ENCODE measurements at places on chromosomes 4 and X.

DNA sequence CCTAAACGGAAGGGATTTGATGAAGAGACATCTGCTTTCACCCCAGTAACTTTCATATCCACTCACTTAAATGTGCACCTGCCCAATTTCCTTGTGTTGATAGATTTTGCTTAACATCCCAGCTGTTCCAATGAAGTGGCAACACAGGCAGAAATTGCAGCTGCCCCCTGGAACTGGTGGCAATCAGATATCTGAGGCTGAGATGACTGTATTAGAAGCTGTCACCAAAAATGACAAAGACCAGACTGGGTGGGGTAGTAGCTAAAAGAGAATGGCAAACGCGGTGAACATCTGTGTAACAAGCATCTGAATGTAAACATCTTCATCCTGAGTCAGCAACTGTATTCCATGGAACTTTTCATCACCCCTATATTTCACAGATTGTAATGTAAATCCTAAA is 17.1 kb downstream of the GABRA2 start:
- no peak for DNase-seq

GRCh38 chr4:176319151-176319703 is 539 bp upstream of the SPCS3 start:
- no peak for DNase-seq

- DNase-seq, result no peak
These were observed 133.5 kb upstream of the MED14 start for GRCh38 chrX:40868868-40869267.

GRCh38 chr4:98626350-98626749 is 32.1 kb downstream of the TSPAN5 start:
- DNase-seq, result no peak

- DNase-seq, result no peak
These were observed 92.2 kb upstream of the RAPGEF2 start for GRCh38 chr4:159010563-159011260.

GRCh38 chrX:66680451-66680850 is 41.6 kb upstream of the EDA2R start:
- no peak for DNase-seq

- DNase-seq, result no peak
These were observed 37.2 kb downstream of the TBC1D9 start for GRCh38 chr4:140719022-140719421.

DNA sequence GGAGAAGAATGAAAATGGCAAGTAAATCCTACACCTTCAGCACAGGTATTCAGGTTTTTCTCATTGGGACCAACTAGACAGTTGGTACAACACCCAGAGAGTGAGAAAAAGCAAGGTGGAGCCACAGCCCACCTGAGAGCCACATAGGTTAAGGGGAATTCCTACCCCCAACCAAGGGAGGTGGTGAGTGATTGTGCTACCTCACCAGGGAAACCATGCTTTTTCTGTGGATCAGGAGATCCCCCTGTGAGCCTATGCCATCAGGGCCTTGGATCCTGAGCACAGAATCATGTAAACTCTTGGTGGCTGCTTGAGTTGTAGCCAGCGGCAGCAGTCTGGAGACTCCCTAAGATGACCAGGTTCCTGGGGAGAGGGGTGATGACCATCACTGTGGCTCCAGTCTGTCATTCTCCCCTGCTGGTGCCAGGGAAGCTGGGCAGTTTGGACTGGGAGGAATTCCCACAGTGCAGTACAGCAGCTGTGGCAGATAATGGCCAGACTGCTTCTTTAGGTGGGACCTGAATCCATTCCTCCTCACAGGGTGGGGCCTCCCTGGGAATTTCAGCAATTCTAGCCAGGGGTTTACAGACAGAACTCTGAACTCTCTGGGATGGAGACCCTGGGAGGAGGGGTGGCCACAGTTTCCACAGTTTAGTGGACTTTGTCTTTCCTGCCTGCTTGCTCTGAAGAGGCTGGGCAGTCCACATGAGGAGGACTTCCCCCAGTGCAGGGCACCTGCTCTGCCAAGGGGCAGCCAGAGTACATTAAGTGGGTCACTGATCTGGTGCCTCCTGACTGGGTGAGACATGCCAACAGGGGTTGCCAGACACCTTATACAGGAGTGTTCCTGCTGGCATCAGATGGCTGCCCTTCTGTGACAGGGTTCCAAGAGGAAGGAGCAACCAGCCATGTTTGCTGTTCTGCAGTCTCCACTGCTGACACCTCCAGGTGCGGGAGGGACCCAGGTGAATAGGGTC is 43.2 kb downstream of the PARM1 start:
- no peak for DNase-seq

GRCh38 chr4:4994312-4995097 is 24.8 kb downstream of the CYTL1 start:
- no peak for DNase-seq

DNA sequence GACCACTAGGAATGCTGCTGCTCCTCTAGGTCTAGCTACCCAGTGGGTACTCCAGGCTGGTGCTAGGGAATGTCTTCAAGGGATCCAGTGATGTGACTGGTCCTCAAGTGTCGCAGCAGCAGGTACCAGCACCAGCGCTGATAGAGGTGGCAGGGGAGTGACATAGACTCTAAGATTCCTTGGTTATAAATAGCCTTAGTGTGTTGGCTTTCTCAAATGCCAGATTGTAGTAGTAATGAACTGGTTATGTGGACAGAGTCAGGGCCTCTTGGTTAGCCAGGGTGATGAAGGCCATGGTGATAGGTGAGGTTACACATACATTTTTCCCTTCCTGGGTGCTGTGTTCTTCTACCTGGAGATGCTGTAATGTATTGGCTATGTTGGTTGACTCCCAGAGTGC is 38.3 kb downstream of the DCLK2 start:
- DNase-seq, result no peak

- DNase-seq, result no peak
These were observed 94.8 kb downstream of the CLNK start for GRCh38 chr4:10589799-10590198.

GRCh38 chr4:169823685-169824084 is 65.9 kb upstream of the HPF1 start:
- peak; percentile 4 for DNase-seq

GRCh38 chr4:142777045-142777743 is 68.9 kb downstream of the INPP4B start:
- no peak for DNase-seq

DNA sequence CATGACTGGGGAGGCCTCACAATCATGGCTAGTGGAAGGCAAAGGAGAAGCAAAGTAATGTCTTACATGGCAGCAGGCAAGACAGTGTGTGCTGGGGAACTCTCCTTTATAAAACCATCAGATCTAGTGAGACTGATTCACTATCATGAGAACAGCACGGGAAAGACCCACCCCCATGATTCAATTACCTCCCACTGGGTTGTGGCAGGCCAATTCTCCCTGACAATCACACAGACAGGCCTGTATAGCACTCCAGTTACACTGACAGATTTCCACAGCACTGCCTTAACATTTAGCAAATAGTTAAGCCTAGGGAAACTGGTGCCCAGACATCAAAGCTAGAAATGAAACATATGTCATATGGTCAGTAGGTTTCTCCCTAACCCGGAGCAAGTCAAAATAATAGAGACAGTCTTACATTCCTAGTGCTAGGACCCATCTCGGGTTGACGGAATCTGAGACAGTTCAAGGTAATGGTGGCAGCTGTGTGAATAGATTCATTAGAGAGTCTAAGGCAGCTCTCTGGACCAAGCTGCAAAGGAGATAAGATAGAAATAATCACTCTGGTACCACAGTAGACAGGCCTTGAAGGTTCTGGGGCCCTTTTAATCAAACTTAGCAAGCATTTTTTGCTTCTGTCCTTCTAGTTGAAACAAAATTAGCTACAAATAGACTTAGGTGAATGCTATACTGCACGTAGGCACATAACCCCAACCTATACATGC is 9.4 kb upstream of the HERC5 start:
- DNase-seq, result no peak

DNA sequence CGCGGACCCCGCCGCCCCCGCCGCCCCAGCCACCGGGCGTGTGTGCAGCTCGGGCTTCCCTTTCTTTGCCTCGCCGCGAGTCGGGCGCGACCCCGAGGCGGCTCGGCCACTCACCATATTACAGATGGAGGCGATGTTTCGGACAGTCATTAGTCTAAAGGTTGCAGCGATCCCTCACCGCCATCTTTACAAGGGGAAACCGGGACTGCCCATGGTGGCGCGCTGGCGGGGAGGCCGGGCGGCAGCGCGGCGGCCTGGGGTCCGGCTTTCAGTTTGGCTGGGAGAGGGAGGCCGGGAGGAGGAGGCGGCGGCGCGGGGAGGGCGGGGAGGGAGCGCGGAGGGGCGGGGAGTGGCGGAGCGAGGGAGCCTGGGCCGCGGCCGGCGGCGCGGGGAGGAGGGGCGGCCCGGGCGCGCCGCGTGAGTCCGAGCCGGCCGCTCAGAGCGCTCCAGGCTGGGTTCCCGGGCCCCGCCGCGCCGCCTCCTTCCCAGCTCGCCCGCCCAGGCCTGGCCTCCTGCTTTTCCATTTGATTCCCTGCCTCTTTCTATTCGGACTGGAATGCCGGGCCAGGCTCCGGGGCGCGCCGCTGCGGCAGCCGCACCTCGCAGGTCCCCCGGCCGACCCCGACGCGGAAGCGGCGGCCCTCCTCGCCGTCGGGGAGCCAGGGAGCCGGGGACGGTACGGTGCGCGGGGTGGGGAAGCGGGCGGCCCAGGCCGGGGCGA is at the start of gene USP46:
Gene USP46 (minus strand): TSS at position 301 of the 721 bp plus-strand sequence. CDS start 151 bp downstream, at position 150.
- DNase-seq, result peak; percentile 62

GRCh38 chrX:14817571-14817970 is 55.3 kb downstream of the FANCB start:
- DNase-seq, result no peak

GRCh38 chrX:97616883-97617530 is 733.3 kb downstream of the RPA4 start:
- no peak for DNase-seq

DNA sequence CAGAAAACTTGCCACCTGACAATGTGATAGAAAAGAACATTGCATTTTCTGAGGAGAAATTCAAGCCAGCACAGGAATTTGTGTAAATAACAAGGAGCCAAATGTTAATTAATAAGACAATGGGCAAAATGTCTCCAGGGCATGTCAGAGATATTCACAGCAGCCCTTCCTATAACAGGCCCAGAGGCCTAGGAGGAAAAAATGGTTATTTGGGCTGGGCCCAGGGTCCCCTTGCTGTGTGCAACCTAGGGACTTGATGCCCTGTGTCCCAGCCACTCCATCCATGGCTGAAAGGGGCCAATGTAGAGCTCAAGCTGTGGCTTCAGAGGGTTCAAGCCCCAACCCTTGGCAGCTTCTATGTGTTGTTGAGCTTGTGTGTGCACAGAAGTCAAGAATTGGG is 55.5 kb upstream of the GABRG1 start:
- no peak for DNase-seq

- no peak for DNase-seq
These were observed 45.0 kb downstream of the PIR start for GRCh38 chrX:15448010-15448639.

DNA sequence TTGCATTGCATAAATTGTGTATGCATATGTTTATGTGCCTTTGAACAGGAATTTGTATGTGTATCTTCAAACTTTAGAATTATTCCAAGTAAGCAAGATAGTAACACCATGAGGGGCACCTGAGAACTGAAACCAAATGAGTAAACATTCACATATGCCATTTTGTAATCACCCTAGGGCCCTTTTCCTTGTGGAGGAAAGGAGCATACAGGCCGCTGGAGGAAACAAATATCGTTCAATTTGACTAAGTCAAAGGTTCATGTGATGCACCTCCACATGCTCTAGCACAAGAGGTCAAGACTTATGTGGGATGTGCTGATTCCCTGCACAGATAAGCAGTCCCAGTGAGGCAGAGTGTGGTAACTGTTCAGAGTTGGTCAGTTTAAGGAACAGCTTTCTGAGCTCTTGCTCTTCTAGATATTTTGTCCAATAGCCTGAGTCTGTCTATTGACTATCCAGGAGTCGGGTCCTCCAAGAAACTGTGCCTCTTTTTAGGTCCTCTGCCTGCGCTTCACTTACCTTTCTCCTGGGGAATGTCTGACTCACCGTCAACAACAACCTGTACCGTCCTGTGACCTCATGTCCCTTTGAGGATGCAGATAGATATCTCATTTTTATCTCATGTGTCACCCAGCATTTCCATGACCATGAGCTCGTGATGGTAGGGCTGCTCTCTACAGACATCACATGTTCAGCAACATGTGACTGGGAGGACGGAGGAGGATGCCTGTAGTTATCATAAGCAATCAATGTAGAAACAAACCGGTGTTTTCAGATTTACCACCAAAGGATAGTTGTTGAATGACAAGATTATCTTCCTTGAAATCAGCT is 196.9 kb downstream of the NWD2 start:
- no peak for DNase-seq

- no peak for DNase-seq
These were observed 261.5 kb downstream of the SLC7A11 start for GRCh38 chr4:137980641-137981040.

GRCh38 chr4:88979276-88979675 is 77.7 kb downstream of the FAM13A start:
- no peak for DNase-seq

- DNase-seq, result no peak
These were observed 74.8 kb upstream of the SLC34A2 start for GRCh38 chr4:25580633-25581467.

- peak; percentile 45 for DNase-seq
These were observed 3.7 kb upstream of the GPR82 start for GRCh38 chrX:41720125-41720779.

- DNase-seq, result no peak
These were observed 3.2 kb downstream of the SNX25 start for GRCh38 chr4:185212581-185212980.

DNA sequence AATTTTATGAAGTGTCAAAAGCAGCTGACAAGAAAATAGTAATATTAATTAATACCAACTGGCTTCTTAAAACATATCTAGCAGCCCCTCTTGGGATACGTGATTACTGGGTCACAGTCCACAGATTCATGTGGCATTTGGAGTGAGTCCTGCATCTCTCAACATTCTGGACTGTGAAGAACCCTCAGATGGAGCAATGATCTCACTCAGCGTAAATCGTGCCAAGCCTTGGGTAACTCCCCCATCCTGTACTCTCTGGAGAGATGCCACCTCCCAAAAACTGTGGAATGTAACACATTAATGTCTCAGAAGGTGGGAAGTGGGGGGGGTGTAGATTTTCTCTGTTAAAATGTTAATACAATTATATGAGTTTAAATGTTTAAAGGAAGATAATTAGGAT is 118.2 kb upstream of the IQCM start:
- DNase-seq, result no peak

DNA sequence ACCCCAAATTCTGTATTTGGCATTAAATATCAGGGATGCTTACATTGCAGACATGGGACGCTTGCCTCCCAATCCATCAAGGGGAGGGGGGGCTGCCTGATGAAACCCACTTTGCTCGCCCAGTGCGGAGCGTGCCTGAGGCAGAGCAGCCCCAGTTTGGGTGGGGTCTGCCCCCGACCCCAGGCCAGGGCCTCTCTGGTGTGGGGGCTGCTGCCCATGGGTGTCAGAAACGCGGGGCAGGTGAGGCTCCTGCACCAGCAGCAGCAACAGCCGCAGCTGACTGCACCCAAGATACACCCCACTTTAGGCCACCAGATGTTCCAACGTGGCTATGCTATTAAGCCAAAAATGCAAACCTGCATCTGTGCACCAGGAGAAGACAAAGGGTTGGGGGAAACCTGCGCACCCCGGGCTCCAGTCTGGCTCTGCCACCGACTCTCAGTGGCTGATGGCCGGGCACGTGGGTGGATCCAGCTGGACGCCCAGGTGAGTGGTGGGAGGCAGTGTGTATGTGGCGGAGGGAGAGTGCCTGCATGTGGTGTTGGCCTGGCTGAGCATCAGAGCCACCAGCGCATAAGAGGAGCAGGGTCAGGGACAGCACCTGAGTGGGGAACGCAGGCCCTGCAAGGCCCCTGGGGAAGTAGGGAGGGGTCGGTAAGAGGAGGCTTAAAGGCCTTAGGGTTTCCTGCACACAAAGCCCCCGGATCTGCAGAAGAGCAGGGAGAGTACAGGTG is 86.2 kb downstream of the ABLIM2 start:
- no peak for DNase-seq
